ENCODE measurements at places on chromosomes 4 and X.

DNA sequence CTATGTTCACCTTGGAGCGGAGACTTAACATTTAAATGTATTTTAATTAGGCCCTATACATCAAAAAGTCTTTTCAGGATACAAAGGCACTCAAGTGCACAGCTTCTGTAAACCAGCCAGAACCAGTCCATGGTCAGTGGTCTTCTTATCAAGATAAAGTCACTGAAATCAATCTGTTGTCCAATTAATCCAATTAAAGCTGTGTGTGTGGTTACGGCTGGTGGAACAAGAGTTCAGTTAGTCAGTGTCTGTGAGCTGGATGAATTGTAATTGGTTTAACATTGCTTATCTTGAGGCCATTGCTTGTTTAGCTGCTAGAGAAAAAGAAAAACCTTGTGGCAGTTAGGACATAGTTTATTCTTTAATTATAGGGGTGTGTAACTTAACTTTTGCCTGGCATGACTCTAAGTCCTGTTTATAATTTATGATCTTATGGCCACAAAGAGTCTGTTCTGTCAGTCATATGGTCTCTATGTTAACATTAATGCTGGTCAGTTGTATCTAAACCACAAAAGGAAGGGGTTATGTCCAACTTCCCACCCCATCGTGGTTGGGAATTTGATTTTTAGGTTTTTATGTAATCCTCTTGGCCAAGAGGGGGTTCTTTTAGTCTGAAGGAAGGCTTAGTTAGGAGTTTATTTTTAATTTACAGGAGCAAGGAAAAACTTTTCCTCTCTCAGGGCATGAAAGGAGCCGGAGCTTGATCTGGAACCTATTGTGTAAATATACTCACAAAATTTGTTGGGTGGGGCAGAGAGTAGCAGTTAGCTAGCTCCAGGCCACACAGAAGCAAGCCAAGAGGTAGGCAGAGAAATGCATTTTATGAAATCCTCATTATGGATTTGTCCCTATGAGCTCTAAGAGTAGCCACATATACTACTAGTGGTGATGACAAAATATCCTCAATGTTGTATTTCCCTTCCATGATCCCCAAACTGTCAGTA lies 665.7 kb upstream of the ACTRT1 start:
- no peak for DNase-seq

- DNase-seq, result no peak
Measured at GRCh38 chr4:142383354-142383753, 462.7 kb downstream of the INPP4B start.

- no peak for DNase-seq
Measured at GRCh38 chr4:141241986-141242385, 21.3 kb downstream of the ZNF330 start.

- peak; percentile 64 for DNase-seq
Measured at GRCh38 chrX:19886883-19887531, 393 bp downstream of the SH3KBP1 start.

GRCh38 chrX:115311139-115311538 lies 21.6 kb downstream of the LUZP4 start:
- no peak for DNase-seq

- peak; percentile 60 for DNase-seq
Measured at GRCh38 chrX:74383611-74384010, 37.7 kb upstream of the SLC16A2 start.

DNA sequence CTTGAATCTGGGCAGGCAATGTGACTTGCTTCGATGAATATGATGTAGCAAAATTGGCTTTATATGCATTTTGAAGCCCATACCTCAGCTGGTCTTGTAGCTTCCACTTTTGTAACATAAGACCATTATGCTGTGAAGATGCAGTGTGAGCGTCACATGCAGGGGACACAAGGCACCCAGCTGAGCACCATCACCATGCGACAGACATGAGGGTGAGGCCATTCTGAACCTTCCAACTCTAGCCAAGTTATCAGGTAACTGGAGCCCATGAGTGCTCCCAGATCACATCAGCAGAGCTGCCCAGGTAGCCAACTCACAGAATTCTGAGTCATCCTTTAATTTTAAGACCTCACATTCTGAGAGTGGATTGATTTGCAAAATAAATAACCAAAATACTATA lies 705.9 kb downstream of the FSTL5 start:
- DNase-seq, result no peak

DNA sequence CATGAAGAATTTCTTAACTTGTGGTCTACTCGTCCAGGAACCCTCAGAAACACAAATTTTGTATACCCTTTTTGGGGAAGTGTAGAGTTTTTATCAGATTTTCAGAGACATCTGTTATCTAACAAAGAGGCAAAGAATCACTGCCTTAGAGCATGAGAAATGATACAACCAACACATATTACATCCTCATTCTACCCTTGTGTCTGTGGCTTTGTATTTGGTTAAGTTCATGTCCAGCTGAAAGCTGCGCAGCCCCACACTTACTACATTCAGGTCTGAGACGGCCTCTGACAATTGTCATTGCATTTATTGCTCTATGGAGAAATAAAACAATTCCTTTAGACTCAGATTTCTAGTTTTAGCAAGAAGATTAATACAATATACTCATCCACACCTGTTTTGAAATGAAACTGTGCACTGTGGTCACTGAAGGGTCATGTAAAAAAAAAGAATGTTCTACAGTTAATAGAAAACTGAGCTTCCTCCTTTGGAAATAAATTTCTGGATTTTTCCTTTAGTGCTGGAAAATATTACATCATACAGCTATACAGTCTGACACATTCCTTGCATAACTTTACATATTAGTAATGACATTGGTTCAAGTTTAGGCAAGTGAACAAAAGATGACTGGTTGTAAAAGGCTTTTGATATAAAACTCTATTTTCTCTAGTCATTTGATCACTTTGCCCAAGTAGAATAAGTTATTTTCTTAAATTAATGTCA lies 39.8 kb downstream of the GLRB start:
- DNase-seq, result peak; percentile 42
